ENCODE measurements at places on chromosomes 6 and 20. TPM values are rescaled to one million over a fixed set of nuclear protein-coding genes. Genes with fewer than 3 reads are reported as not detected.

The TFB1M gene
- 36.8 TPM for total RNA-seq

DNA sequence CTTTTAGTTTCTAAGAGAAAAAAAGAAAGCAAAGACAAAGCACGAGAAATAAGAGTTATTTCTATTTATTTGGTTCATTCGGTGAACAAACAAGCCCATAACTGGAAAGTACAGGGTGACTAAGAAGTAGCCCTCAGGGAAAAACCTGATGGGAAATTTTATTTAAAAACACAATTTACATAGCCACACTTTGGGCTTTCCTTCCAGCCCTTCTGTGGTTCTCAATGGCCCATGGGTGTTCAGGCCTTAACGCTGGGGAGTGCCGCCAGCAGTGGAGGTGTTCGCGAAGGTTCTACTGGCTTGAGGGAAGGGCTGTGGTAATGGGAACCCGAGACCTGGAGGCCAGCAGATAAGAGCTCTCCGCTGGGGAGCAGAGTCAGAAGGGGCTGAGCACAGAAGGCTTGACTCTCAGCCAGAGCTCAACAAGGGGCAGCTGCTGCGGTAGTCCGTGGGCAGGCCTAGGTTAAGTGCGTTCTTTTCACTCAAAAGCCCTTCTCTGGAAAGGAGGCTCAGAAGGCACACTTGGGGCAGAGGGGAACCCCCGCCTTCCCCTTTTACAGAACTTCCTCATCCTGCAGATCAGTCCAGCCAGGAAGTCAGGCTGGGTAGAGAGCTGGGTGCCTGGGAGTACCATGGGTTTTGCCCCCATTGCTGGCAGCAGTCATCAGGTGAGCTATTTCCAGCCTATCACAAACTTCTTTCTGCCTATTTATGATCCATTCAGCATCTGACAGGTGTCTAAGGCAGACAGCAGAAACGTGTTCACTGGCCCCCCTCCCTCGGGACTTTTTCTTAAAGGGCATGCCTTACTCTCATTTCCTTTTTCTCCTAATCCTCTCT, 8.8 kb upstream of the CD83 start:
- H3K36me3 ChIP-seq: no peaks in the 10 kb centered on the region
- no peaks in the 10 kb centered on the region for H3K27me3 ChIP-seq

DNA sequence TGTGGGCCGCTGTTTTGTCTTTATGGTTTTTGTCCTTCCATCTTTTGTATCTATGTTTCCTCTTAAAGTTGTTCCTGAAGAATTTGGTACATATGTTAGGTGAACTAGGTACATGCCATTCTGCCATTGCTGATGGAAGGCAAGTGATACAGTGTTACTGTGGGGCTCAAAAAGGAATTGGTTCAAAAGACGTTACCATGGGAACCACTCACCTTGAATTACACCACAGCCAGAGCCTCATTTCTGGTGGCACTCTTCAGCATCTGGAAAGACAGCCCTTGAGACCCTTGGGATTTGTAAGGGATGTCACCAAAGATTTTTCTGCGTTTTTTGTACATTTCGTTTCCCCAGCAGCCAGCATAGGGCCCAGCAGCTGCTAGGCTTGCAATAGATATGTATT, 31.9 kb downstream of the TMEM181 start:
- no peak overlapping the region for H3K4me3 ChIP-seq
- no peaks in the 10 kb centered on the region for H3K27me3 ChIP-seq
- peak overlapping the region; percentile 68 for H3K27ac ChIP-seq
- peaks cover 85% of the 10 kb centered on the region for H3K36me3 ChIP-seq

DNA sequence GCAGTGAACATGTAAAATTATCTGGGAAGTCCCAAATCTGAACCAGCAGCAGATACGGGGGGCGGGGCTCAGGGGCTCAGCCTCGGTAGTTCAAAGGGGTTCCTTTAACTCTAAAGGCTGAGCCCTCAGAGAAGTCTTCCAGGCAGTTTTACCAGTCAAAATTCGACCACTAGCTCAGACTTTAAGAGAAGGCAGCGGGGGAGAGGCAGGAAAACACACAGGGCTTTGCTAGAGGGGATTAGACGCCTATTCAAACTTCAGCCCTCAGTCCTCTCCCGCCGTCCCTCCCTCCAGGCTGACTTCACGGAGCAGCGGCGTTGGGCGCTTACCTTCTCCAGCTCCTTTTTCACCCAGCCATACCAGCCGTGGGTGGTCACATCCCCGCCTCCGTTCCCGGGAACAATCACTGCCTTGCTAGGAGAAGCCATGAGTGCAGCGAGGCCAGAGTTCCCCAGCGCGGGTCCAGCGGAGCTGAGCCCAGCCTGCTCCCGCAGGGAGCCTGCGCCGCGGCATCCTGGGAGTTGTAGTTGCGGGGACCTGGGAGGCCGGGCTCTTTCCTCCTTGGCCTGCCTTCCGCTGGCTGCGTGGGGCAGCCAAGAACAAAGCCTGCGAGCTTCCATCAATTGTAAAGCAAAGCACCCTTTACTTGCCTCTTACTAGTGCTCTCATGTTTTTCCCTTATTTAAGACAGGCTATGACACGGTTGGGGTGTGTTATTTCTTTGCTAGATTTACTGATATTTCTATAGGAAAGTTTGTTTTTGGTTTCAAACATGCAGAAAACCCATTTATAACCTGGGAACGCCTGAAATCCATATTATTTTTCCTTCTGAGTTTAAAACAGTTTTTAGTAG, at the start of gene RBBP9:
RBBP9 (minus strand) TSS at position 486 of the 853 bp plus-strand sequence; CDS start at position 428, 58 bp downstream.
- no peaks in the 10 kb centered on the region for H3K27me3 ChIP-seq
- H3K27ac ChIP-seq: peak within 1 kb of the TSS; percentile 75
- peaks cover 4% of the 10 kb centered on the region for H3K4me1 ChIP-seq
- DNase-seq: peak; percentile 97

DNA sequence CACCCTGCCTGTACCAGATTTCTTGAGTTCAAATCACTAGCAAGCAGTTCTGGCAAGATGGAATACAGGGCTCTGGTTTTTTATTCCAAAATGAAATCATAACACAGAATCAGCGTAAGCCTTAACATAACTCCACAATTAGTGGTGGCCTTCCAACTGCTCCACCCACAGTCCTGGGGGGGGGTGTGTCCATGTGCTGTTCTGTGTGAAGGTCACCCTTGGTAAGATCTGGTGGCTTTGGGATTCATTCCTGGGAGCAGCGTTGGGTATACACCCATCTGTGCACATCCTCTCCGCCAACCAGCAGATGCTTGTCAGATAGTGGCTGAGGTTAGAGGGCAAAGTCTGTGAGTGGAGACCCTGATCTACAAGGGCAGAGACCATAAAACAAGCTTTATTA, 49.9 kb upstream of the CD83 start:
- H3K27me3 ChIP-seq: no peaks in the 10 kb centered on the region
- no peaks in the 10 kb centered on the region for H3K4me1 ChIP-seq
- no peak overlapping the region for H3K27ac ChIP-seq
- H3K4me3 ChIP-seq: no peak overlapping the region
- H3K36me3 ChIP-seq: no peaks in the 10 kb centered on the region

DNA sequence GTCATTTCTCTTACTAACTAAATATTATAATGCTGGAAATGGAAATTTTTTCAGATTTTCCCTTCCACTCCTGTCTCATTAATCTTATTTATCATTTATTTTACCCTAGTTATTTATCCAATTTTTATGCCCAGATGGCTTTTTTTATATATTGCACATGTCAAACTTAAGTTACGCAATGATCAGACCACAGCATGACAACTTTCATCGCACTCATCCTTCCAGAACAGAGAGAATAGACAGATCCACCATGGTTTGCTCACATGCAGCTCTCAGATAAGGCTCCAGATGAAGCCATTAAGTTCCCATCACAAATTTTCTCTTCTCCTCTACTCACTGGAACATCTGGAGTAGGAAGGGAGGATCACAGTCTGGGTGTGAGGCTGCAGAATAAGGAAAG, 48.7 kb downstream of the MAP7 start:
- no peaks in the 10 kb centered on the region for H3K27me3 ChIP-seq
- H3K27ac ChIP-seq: no peak overlapping the region
- H3K4me1 ChIP-seq: peaks cover 15% of the 10 kb centered on the region
- H3K36me3 ChIP-seq: no peaks in the 10 kb centered on the region
- no peak overlapping the region for H3K4me3 ChIP-seq

The FGD2 gene
- total RNA-seq: not detected

- H3K36me3 ChIP-seq: no peaks in the 10 kb centered on the region
- no peaks in the 10 kb centered on the region for H3K4me1 ChIP-seq
- H3K4me3 ChIP-seq: no peak overlapping the region
- no peak overlapping the region for H3K27ac ChIP-seq
- DNase-seq: no peak
Observed at GRCh38 chr6:73752943-73753342, 56.9 kb downstream of the CD109 start.

The CALHM4 gene
- total RNA-seq: not detected

DNA sequence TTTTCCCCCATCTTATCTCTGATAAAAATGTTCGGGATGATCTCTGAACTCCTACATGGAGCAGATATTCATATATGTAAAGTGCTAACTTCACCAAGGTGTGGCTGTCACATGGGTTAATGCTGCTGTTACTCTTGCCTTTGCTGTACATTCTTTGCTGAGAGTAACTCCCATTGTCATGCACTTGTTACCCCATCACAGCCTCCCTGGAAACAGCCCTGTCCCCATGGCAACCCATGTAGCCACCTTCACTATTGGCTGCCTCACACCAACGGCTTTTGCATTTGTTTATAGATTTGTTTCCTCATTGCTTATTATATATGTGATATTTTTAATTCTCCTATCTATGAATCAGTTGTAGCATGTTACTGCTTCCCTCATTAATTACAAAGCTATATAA, 17.3 kb upstream of the IBTK start:
- no peak for DNase-seq
- H3K4me3 ChIP-seq: no peak overlapping the region
- H3K27me3 ChIP-seq: no peaks in the 10 kb centered on the region
- no peak overlapping the region for H3K27ac ChIP-seq
- H3K4me1 ChIP-seq: peaks cover 3% of the 10 kb centered on the region

The RWDD2A gene
- 5.1 TPM for total RNA-seq

DNA sequence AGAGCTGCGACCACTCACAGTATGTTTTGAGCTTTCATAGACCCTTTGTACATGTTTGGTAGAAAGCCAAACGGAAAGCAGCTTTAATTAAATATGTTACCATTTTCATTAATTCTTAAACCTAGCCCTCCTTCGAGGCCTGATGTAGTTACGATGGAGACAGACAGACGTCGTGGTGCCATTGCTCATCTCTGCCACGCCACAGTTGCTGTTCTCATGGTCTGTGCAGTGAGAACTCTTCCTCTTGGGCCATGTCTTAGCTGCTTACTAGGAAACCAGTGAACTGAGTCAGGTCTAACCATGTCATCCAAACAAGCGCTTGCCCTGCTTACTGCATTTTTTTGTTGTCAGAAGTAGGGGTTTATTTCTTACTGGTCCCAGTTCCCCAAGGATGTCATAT, 62.8 kb downstream of the SNX9 start:
- peaks cover 7% of the 10 kb centered on the region for H3K4me1 ChIP-seq
- H3K4me3 ChIP-seq: no peak overlapping the region
- peaks cover 71% of the 10 kb centered on the region for H3K36me3 ChIP-seq
- H3K27ac ChIP-seq: no peak overlapping the region

The PRR18 gene
- total RNA-seq: 0.09 TPM

The HCRTR2 gene
- total RNA-seq: 0.29 TPM

DNA sequence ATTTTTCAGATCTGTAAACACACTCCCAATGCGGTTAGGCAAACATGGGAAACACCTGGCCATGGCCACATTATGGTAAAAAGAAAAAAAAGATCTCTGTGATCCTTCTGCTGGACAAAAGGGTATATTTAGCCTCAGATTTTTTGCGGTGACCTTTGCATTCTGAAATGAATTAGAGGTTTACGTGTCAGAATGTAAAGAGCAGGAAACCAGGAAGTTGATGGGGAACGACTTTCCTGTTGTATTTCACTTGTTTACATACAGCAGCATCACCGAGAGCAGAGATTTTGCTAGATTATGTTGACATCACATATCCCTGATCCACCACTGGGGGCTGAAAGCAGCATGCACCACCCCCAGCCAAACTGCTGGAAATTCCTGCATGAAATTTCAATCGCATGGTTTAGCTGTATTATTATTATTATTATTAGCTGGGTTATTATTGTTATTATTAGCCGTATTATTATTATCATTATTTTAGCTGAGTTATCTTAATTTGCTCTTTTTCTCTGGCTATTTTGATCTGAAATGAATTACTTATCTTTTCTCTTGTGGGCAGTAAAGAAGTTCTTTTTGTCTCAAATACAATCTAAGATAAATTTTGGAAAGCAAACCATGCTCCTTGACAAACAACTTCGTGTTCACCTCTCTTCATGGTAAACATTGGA, 189.4 kb downstream of the ZFP64 start:
- H3K4me1 ChIP-seq: no peaks in the 10 kb centered on the region
- H3K27me3 ChIP-seq: no peaks in the 10 kb centered on the region
- H3K4me3 ChIP-seq: no peak overlapping the region
- no peak for DNase-seq
- no peak overlapping the region for H3K27ac ChIP-seq
- no peaks in the 10 kb centered on the region for H3K36me3 ChIP-seq

DNA sequence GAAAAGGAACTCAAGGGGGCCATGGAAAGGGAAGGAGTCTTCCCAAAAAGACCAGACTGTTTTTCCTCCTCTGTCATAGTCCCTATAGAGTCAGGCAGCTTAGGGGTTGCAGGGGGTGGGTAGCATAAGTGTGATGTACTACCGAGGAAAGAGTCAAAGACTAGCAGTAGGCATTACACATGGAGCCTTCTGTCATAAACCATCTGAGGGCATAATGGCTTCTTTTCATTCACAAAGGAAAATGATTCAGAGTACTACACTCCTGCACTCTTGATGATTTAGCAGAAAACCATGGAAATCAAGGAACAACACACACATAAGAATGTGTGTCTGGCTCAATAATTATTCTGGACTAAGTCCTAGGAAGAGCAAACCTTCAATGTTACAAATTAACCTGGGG, 14.9 kb downstream of the PLN start:
- H3K27ac ChIP-seq: no peak overlapping the region
- H3K36me3 ChIP-seq: no peaks in the 10 kb centered on the region
- H3K27me3 ChIP-seq: no peaks in the 10 kb centered on the region

DNA sequence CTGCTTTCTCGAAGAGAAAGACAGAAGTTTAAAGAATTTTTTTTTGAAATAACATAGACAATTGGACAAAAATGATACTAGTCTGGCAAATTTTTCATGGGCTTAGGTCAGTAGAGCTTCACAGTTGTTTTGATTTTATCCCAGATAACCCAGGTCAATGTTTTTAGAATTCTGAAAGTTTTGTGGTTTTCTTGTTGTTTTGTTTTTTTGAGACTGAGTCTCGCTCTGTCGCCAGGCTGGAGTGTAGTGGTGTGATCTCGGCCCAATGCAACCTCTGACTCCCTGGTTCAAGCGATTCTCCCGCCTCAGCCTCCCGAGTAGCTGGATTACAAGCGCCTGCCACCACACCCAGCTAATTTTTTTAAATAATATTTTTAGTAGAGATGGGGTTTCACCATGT, 22.8 kb downstream of the KIF13A start:
- H3K27me3 ChIP-seq: no peaks in the 10 kb centered on the region
- no peaks in the 10 kb centered on the region for H3K36me3 ChIP-seq
- no peak overlapping the region for H3K27ac ChIP-seq
- H3K4me1 ChIP-seq: no peaks in the 10 kb centered on the region
- no peak for DNase-seq
- no peak overlapping the region for H3K4me3 ChIP-seq

The GTSF1L gene
- total RNA-seq: not detected

The EIF6 gene
- 114 TPM for total RNA-seq

Data from endodermal cell (in vitro differentiated cells).